ENCODE measurements at places on chromosomes 12 and 14.

DNA sequence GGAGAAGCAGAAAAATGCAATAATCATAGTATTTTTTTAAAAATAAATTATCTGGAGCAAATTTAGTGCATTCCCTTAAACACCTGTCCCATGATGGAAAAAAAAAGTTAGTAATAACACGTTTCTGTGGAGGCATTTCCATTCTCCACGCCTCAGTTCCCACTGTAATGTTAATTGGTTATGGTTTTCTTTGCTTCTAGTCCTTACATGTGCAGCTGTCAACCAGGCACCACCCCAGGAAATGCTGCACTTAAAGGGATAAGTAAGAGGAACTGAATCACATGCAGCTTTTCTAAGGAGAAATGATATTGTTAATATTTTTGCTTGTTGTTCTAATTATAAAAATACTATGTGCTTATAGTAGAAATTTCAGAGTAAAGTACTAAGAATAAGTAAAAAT is 240.3 kb downstream of the ZFP36L1 start:
- no peak for DNase-seq

- no peak for DNase-seq
Measured at GRCh38 chr14:64195199-64195598, 99.0 kb downstream of the ESR2 start.

GRCh38 chr12:9108504-9109212 is 7.1 kb downstream of the A2M start:
- no peak for DNase-seq

GRCh38 chr14:51957950-51958349 is 31.4 kb upstream of the RTRAF start:
- DNase-seq = no peak

DNA sequence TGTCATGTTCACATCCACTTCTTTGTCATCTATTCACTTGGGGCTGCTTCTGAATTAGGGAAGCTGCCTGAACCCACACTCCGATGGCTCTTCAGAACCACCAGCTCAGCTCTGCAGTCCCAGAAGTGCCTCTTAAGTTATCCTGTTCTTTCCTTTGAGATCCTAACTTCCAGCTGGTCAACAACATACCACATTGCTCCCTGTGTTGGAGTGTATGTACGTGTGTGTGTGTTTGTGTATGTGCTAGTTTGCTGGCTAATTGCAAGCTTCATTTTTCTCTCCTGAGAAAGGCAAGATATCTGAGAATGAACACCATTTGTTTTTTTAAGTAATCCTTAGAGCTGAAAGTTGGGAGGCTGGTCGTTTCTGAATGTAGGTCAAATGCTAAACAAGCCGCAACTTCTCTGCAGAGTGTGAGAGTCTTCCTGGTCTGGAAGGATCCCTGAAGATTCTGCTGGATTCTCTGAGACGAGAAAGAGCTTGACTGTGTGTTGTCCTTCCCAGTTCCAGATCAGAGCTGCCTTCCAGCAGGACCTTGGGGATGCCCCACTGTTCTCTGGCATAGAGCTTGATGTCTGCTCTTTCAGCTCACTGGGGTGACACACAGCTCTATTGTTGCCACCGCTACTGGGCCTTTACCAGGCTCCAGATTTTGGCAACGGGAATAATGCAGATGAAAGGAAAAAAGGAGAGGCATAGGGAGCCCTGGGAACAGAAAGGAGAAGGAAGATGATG is 839 bp downstream of the GSG1 start:
- DNase-seq = no peak

- DNase-seq = no peak
Measured at GRCh38 chr12:50562520-50563433, 58.0 kb downstream of the DIP2B start.

DNA sequence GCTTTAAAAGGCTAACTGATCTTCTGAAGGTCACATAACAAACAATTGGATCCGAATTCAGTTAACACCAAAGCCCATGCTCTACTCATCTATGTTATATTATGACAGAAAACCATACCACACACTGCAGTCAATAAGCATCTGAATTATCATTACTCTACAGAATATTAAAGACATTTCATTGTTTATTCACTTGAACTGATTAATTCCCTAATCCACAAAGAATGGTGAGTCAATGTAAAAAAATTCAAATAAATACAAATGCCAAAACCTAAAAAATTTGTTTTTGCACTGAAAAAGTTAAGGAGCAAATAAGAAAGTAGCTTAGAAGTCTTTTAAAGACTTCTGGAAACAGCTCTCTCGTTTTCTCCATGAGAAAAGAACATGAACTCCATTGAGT is 13.7 kb downstream of the NID2 start:
- DNase-seq = no peak

DNA sequence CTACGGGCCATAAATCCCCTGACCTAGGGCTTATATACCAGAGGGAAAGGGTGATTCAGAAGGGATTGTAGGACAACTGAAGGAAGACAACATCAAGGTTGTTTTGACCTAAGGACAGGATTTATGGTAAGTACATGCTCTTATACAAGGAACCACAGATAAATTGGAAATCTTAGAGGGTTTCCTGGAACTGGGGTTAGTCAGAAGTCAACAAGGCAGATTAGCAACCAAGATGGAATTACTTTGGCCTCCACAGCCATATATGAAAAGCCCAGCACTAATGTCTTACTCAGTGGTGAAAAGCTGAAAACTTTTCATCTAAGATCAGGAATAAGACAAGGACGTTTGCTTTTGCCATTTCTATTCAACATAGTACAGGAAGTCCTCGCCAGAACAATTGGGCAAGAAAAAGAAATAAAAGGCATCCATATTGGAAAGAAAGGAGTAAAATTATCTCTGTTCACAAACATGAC is 5.4 kb downstream of the TMBIM4 start:
- no peak for DNase-seq

DNA sequence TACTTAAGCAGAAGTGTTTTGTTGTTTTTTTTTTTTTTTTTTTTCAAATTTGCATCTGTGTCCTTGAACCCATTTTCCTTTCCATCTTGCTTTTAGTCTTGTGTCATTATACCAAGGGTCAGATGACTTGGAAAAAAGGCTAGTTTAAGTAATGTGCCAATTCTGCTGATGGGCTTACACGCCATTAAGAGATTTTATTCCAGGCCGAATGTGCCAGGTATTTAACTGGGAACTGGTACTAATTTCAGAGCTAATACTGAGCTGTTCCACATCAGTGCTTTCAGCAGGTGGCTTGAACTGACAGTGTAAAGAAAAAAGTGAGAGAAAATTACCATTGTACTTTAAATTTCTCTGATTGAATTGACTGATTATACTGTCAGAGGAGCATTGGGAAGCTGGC is 224.9 kb downstream of the NPAS3 start:
- DNase-seq = peak; percentile 78

- peak; percentile 60 for DNase-seq
Measured at GRCh38 chr14:58501214-58501816, 73.8 kb downstream of the KIAA0586 start.
